ENCODE measurements at places on chromosomes 6 and 20.
A peak's percentile ranks its signal among the peaks of the same experiment; 100 is the strongest.

- DNase-seq: no peak
Measured at GRCh38 chr20:63501818-63502670, 3.2 kb upstream of the EEF1A2 start.

GRCh38 chr20:15603506-15603905 lies 969.7 kb downstream of the KIF16B start:
- DNase-seq: peak; percentile 44

DNA sequence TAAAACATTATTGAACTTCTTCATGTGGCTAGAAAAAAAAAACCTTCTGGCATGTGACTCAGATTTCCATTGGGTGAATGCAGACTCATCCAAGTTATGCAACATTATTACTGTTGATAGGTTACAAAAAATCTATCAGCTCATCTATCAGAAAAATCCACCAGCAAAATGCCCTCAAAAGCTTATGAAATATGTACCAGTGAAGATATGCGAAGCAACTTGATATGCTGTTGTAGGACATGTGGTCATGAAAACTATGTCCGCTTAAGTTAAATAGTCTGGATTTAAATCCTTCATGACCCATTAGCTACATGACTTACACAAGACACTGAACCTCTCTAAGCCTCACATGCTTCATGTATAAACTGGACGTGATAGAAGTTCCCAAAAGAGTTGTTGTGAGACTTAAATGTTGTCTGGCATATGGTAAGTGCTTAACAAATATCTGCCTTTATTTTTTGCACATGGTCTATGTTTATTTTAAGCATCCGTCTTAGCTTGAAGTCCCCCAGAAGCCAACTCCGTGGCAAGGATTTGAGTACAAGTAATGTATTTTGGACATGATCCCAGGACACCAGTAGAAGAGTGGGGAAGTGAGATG lies 12.5 kb upstream of the BFSP1 start:
- no peak for DNase-seq

GRCh38 chr20:8073024-8073832 lies 53.7 kb upstream of the TMX4 start:
- DNase-seq: no peak

- DNase-seq: no peak
Measured at GRCh38 chr6:36054956-36055355, 27.3 kb downstream of the MAPK14 start.

GRCh38 chr6:29887819-29888776 lies 54.2 kb upstream of the HLA-A start:
- DNase-seq: peak; percentile 12

- DNase-seq: no peak
Measured at GRCh38 chr6:57207872-57208271, 14.2 kb downstream of the RAB23 start.

- no peak for DNase-seq
Measured at GRCh38 chr6:16725145-16725864, 36.0 kb downstream of the ATXN1 start.

DNA sequence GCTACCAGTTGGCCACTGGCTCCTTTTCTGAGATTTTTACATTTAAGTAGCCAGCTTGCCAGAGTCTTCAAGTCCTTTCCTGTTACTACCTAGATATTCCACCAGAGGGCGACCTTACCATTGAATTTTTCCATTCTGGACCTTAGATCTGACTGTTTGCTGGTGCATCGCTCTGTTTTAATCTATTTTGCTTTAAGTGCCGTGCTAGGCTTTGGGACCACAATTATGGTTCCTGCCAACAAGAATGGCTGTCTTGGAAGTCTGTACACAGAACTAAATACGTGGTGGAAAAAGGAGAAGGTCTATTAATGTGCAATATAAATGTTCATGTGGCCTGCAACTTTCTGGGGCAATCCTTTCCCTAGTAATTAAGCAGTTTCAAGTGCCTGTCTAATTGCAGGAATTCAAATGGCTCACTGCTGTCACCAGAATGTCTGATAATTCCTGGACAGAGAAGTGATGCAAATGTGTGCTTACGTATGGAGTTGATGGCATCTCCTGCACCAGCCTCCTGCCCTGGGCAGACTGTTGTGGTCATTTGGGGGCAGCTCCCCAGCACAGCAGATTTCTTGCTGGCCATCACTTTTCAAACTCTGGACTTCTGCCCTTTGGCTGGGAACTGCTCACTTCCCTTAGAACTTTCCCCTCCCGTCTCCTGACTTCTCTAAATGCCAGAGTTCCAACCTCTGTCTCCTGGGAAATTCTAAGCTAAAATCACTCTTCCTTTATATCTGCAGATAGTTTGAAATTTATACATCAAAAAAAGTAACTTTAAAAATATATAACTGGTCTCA lies 5.6 kb upstream of the HLA-DOA start:
- peak; percentile 79 for DNase-seq

- DNase-seq: no peak
Measured at GRCh38 chr6:117616391-117617209, 14.3 kb upstream of the GOPC start.

GRCh38 chr20:16412906-16413305 lies 160.3 kb downstream of the KIF16B start:
- no peak for DNase-seq

DNA sequence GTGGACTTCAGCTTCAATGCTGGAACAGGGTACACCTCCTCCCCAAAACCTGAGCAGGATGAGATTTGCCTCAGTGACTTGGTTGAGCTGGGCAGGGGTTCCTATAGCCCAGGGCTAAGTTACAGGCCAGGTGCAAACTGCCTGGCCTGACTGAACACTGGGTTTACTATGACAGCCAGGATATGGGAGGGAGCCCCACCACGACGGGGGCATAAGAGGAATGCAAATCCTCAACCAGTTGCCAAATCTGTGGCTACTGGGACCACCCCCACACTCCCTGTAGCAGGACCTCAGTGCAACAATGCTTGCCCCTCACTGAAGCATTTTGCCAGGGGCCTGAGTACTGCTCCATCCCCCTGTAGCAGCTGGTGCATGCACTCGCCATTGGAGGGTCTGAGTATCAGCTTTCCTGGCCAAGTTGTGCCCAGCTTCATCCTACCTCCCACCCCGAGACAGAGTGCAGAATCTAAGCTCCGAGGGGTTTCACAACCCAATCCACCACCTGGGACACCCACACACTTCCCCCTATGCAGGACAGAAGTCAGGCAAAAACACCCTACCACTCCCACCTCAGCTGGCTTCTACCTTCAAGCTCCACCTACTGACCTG lies 27.6 kb downstream of the TREML4 start:
- DNase-seq: no peak

GRCh38 chr6:14270142-14270893 lies 152.7 kb downstream of the CD83 start:
- no peak for DNase-seq

DNA sequence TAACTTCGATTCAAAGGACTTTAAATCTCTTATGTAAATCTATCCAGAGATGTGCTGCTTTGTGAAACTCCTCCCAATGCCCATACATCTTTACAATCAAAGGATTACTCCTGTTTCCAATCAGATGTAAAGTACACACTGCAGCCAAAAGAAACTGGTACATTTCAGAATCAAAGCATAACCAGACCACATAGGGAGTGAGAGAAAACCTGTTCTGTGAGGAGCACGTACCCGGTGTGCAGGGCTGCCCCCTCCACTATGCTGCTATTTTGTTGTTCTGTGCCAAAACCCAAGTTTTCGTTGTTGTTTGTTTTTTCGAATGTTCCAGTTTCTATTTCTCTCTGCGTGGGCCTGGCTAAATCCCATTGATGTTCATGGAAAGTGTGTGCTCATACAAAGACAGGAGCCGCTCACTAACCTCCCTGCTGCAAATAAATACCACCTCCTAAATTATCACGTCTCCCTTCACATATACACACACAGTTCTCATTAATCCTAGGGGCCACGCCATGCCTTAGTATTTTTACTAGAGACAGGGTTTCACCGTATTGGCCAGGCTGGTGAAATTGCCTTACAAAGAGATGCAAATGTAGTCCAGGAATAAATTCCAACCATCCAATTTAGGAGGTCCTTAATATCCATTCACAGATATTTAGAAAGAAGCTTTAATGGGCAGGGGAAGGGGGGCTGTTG lies 52.9 kb downstream of the ATP9A start:
- DNase-seq: no peak

- DNase-seq: no peak
Measured at GRCh38 chr20:49435639-49436038, 46.8 kb downstream of the KCNB1 start.

DNA sequence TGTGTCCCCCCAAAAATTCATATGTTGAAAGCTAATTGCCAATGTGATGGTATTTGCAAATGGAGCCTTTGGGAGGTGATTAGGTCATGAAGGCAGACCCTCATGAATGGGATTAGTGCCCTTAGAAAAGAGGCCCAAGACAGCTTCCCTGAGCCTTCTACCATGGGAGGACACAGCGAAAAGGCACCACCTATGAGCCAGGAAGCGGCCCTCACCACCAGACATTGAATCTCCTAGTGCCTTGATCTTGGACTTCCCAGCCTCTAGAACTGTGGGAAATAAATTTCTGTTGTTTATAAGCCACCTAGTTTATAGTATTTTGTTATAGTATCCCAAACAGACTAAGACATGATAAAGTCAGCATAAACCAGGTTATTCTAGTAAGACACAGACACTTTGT lies 18.9 kb downstream of the EDN1 start:
- DNase-seq: no peak

DNA sequence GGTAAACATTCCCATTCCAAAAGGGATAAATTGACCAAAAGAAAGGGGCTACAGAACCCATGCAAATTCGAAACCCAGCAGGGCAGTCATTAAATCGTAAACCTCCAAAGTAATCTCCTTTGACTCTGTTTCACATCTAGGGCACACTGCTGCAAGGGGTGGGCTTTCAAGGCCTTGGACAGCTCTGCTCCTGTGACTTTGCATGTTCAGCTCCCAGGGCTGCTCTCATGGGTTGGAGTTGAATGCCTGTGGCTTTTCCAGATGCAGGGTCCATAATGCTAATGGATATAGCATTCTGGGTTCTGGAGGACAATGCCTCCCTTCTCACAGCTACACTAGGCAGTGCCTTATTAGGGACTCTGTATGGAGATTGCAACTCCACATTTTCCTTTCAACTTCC lies 211.9 kb upstream of the MANEA start:
- no peak for DNase-seq

DNA sequence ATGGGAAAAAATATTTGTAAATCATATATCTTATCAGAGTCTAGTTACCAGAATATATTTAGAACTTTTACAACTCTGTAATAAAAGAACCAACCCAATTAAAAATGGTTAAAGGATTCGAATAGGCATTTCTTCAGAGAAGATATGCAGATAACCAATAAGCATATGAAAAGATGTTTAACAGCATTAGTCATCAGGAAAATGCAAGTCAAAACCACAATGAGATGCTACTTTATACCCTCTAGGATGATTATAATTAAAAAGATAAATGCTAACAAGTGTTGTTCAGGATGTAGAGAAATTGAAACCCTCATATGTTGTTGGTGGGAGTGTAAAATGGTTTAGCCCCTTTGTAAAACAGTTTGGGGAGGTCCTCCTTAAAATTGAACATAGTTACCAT lies 94.1 kb downstream of the LRRC1 start:
- no peak for DNase-seq

GRCh38 chr6:119035459-119035858 lies 43.0 kb downstream of the FAM184A start:
- no peak for DNase-seq

GRCh38 chr6:113428702-113429101 lies 428.4 kb upstream of the MARCKS start:
- no peak for DNase-seq

- DNase-seq: no peak
Measured at GRCh38 chr6:154596009-154596408, 85.5 kb upstream of the CNKSR3 start.

- no peak for DNase-seq
Measured at GRCh38 chr20:5001174-5002076, at the start of gene SLC23A2. SLC23A2 (minus strand) TSS chr20:5001510; CDS start chr20:4932562, 68,948 bp downstream.

GRCh38 chr6:131356161-131356560 lies 216.9 kb upstream of the ARG1 start:
- DNase-seq: no peak

DNA sequence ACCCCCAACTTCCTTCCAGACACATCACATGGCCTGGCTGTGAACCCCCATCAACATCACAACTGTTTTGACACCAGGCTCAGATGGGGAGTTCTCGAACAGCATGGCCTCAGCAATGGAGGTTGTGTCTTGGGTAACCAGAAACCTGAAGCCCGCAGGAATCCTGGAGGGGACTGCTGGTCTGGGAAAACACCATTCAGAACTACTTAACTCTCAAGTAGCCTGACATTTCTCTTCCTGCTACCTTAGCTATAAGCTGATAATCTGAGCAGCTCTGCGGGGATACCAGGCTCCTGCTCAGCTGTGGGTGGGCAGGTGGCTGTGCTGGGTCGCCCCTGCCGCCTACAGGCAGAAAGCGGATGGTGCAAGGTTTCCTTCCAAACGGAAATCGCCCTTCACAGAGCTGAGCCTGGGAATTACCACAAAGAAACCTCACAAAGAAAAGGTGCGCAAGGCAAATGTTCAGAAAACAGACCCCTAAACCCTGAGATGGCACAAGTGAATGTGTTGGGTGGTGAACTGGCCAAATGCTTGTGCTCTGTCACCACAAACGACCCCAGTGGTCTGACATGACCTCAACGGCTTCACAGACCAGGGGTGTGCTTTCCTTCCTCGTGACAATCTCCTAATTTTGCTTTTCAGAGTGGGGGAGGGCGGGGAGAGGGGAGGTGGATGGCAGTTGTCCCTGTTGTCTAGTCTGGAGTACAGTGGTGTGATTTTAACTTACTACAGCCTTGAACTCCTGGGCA lies 29.5 kb downstream of the SNX5 start:
- DNase-seq: peak; percentile 70

GRCh38 chr6:125009578-125009977 lies 47.3 kb downstream of the RNF217 start:
- DNase-seq: no peak

- DNase-seq: no peak
Measured at GRCh38 chr20:34862724-34863123, 9.9 kb downstream of the GGT7 start.

DNA sequence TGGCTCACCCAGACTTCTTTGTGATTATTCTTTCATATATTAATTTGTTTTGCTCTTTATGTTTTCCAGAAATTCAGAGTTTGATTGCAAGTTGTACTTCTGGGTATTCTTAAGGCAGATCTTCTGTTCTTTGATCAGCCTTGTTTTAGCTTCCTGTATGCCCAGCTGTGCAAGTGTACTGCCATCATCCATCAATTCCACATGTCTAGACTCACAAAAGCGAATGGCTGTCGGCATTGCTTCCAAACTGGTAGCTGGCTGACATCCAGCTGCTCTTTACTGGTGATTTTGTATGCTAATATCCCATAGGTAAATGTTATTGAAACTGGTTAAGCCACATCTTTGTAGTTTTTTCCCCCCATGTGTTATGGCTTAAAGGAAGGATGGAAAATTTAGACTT lies 1084.8 kb upstream of the CITED2 start:
- DNase-seq: no peak
